Stimulated activated CD4-positive, alpha-beta T cell treated with anti-CD3 and anti-CD28 coated beads, Interleukin-12 subunit alpha, Interleukin-12 subunit beta, amount 100 ng/mL, for 24 hours (primary cell): ENCODE measurements at places on chromosomes 3 and 15.
A peak's percentile ranks its signal among the peaks of the same experiment; 100 is the strongest.

GRCh38 chr3:2156244-2156847 lies 57.7 kb downstream of the CNTN4 start:
- DNase-seq: peak; percentile 0

GRCh38 chr15:79065361-79065705 lies 25.2 kb downstream of the RASGRF1 start:
- DNase-seq: no peak

DNA sequence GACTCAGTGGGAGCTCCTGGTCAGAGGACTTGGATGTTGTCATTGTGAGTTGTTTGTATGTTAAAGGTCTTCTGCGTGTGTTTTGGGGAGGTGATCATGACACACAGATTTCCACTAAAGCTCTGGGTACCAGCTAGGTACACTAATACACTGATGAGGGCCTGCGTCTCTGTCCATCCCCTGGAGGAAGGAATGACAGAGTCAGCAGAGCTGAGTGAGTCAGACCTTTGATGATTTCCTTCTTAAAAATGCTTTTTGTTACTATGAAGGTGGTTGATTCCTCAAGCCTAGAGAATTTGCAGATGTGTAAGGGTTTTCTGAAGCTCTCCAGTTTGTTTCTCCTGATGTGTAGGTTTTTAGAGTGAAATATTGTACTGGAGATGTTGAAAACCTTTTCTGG lies 424.1 kb upstream of the TPM1 start:
- DNase-seq: no peak

GRCh38 chr15:96818861-96819260 lies 488.4 kb downstream of the NR2F2 start:
- DNase-seq: no peak

DNA sequence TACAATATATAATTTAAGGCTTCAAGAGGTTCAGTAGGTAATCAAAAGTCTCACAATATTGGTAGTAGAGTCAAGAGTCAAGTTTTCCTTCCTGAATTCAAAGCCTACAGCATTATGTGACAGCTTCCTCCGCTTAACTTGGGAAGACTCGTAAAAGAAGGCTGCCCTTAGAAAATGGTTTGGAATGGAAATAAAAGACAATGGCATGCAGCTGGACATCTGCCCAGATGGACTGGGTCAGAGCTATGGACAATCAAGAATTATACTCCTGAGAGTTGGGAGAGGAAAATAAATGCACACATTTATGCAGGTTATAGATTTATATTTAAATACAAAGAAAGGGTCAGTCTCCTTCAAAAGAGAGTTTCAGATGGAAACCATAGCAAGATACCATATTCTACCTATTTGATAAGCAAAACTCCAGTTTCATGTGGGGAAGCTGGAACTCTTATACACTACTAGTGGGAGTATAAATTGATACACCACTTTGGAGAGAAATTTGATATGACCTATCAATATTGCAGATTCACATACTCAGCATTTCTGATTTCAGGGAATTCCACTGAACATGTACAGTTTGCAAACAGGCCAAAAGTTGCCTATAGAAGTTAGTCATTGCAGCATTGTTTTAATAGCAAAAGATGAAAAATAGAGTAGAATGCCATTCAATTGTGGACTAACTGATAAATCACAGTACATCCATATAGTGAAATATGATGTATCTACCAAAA lies 6.1 kb downstream of the CRYBG3 start:
- no peak for DNase-seq

DNA sequence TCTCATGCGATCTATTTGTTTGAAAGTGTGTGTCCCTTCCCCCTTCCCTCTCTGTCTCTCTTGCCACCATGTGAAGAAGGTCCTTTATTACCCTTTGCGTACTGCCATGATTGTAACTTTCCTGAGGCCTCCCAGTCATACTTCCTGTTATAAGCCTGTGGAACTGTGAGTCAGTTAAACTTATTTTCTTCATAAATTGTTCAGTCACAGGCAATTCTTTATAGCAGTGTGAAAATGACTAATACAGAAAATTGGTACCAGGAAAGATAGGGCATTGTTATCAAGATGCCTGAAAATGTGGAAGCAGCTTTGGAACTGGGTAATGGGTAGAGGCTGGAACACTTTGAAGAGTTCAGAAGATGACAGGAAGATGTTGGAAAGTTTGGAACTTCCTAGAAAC lies 743.7 kb upstream of the NECTIN3 start:
- DNase-seq: no peak

DNA sequence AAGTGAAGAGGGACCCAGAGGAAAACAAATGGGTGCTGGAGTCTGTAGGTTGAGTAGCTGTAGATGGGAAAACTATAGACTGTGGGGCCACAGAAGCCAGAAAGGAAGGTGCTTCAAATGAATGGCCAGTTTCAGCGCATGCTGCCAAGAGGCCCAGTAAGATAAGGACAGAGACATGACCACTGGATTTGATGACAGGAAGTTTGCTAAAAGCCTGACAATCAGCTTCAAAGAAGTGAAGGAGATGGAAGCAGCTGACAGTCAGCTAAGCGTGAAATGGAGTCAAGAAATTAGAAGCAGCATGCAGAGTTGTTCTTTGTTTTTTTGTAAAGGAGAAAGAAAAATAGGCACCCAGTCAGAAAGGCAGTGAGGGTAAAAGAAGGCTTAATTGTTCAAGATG lies 24.9 kb downstream of the TXNRD3 start:
- DNase-seq: no peak

DNA sequence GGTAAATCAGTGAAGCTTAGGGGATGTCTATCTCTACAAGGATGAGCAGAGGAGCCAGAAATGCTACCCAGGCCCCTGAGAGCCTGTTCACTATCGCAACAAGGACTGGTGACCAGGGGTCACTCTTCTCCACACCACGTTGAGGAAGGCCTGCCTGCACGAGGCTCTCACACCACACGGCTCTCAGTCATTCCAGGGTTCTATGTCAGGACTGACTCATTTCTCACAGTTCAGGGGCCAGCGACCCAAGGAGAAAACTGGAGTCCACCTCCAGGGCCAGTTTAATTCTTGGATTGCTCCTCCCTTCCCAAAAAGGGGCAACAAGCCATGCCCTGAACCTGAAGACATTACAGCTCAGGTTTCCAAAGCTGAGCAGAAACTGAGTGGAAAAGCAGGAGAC lies 33.9 kb downstream of the ANP32A start:
- no peak for DNase-seq

- DNase-seq: no peak
These were observed 186.8 kb downstream of the IL5RA start for GRCh38 chr3:2923390-2923789.

GRCh38 chr3:42314411-42314810 lies 48.4 kb upstream of the CCK start:
- DNase-seq: no peak

DNA sequence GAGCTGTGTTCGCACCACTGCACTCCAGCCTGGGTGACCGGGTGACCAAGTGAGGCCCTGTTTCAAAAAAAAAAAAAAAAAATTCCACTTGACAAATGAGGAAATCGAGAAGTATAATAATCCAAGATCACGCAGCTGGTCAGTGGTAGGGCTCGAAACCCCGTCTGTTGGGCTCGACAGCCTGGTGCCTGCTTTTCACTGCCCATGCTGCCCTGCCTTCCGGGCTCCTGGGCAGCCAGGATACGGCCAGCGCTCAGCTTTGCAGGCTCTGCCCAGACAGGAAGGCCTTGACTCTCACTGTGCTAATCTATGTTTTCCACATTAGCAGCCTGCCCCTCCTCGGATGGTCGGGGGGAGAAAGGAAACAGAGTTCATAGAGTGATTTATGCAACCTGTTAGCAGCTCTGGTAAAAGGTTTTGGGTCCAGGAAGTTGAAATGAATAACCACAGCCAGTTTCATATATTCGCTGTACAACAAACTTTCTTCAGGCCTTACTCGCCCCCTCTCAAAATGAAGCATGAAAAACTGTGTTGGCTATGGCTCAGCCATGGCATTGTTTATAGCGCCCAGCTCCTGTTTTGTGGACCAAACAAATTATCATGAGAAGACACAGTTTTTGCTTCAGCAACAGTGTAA lies 108.8 kb downstream of the XXYLT1 start:
- no peak for DNase-seq

GRCh38 chr15:92117261-92117731 lies 263.8 kb downstream of the SLCO3A1 start:
- no peak for DNase-seq

- DNase-seq: no peak
These were observed 7.8 kb upstream of the ZNF710 start for GRCh38 chr15:89993349-89993748.

DNA sequence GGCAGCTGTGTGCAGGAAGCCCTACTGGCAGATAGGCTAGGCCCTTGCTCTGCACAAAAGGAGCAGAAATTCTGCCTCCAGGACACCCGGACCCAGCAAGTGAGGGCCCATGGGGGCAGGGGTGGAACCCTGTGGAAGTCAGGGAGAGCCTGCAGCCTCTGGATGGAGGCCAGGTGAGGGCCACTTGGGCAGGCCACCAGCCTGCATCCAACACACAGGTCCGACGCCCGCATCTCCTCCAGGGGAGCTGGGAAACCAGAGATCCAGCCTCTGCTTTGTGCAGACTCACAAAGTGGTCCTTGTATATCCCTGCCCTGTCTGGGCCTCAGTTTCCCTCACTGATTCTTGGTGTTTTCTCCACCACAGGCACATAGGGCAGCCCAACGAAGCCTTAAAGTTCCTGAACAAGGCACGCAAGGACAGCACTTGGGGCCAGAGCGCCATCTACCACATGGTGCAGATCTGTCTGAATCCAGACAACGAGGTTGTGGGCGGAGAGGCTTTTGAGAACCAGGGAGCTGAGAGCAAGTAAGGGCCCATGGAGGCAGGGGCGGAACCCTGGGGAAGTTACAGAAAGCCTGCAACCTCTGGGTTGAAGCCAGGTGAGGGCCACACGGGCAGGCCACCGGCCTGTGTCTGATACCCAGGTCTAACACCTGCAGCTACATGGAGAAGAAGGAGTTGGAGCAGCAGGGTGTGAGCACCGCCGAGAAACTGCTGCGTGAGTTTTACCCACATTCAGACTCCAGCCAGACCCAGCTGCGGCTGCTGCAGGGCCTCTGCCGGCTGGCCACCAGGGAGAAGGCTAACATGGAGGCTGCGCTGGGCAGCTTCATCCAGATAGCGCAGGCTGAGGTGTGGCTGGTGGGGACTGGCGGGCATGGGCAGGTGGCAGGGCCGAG lies 16.6 kb downstream of the CSRNP1 start:
- no peak for DNase-seq

DNA sequence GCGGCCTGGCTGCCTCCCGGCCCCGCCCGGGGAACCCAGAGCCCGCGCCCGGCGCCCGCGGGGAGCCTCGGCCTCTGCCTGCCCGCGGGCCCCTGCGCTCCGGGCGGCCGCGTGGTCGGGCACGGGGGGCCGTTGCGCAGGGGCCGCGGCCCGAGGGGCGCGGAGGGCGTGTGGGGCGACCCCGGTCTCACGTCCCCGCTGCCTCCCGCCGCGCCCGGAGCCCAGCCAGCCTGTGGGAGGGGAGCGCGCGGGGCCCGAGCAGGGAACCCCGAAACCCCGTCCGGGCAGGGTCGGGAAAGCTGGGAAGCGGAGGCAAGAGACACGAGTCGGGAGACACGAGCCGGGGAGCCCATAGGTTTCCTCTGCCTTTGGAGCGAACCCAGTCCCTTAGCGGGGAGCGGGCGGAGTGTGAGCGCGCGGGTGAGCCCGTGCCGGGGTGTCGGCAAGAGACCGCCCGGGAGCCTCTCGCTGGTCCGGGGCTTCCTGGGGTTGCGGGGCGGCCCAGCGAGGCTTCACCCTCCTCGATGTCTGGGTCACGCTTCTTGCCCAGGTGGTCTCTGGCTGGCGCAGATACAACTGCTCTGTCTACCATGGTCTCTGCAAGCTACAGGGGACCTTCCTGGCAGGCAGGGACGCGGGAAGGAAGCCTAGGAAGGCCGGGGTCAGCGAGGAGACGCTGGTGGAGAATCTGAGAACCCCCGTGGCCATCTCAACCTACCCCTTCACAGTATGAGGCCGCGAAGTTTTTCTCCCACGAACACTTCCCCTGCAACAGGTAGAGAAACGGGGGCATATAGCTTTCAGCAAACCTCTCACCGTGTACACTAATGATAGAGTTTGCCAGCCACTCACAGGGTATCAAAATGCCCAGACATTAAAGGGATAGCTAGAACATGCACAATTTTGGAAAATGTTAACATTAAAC lies 586 bp downstream of the LRRK1 start:
- DNase-seq: no peak

- DNase-seq: no peak
These were observed 89.4 kb upstream of the TJP1 start for GRCh38 chr15:29911705-29912104.

GRCh38 chr15:90989040-90989768 lies 5.1 kb downstream of the PRC1 start:
- no peak for DNase-seq

DNA sequence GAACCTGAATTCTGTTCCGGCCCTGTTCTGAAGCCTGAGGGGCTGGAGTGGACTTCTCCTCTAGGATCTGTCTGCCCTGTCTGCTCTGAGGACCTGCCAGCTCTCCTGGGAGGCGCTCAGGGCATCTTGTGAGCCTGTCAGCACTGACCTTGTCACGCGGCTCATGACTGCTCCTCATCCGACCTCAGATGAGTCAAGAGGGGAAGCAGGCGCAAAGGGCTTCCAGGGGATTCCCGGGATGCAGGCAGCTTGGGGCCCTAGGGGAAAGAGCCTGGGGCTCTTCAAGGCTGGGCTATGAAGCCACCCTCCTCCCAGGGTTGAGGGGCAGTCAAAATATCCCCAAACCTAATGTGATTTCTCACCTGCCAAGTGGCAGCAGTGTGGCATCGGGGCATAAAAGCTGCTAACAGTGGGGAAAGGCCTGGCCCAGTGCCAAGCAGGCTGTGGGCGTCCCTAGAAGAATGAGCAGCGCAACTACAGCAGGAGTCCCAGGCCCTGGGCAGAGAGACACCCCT lies 27.6 kb upstream of the ANKDD1A start:
- DNase-seq: peak; percentile 58

GRCh38 chr3:95506174-95506573 lies 1308.2 kb upstream of the EPHA6 start:
- no peak for DNase-seq

DNA sequence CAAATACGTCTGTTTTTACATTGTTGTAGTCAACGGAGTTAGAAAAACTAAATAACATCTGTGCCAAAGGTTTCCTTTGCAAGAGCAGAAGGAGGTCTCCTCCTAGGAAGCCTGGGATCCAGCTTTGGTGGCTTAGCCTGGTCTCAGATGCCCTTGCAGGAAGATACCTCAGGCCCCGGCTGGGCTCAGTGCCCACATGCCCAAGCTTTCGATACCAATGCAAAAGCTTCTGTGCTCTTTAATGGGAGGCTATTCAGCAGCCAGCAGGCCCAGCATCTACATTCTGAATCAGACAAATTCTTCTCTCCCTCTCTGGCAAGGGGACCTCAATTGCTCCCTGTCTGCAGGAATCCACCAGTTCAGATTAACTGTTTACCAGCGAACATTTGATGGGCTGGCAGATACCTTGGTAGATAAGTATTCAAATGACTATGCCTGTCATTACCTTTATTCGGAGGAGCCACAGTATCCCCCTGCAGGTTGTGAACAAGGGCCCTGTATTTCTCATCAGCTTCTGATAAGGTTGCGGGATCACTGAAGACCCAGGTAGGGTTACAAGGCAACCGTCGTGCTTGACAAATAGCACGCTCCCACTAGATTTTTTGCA lies 180.1 kb upstream of the KBTBD8 start:
- no peak for DNase-seq

GRCh38 chr15:64381000-64381751 lies at the start of gene PCLAF:
TSS of gene PCLAF (minus strand) at chr15:64381441. CDS start at chr15:64381371, 70 bp downstream.
- peak; percentile 85 for DNase-seq

- DNase-seq: no peak
These were observed 382.1 kb downstream of the GAP43 start for GRCh38 chr3:116005404-116005803.

- peak; percentile 33 for DNase-seq
These were observed 48.9 kb upstream of the TCF12 start for GRCh38 chr15:56869573-56869972.
